ENCODE measurements at places on chromosomes 12 and 14.

GRCh38 chr14:90656973-90657372 lies 159.3 kb downstream of the TTC7B start:
- no peak for DNase-seq

DNA sequence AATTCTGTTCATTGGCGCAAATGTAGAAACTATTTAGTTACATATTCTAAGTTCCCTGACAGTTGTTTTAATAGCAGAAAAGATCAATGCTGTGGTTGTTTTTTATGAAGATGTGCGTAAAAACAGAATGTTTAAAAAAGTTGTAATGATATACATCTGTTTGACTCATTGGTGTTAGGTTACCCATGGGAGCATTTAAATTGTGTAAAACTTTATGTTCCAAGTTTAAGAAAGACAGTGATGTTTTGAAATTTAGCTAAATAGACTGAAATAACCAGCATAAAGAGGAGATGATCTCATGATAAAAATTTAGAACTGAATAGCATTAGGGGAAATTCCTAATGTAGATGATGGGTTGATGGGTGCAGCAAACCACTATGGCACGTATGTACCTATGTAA lies 3.6 kb downstream of the PELI2 start:
- DNase-seq, result no peak

DNA sequence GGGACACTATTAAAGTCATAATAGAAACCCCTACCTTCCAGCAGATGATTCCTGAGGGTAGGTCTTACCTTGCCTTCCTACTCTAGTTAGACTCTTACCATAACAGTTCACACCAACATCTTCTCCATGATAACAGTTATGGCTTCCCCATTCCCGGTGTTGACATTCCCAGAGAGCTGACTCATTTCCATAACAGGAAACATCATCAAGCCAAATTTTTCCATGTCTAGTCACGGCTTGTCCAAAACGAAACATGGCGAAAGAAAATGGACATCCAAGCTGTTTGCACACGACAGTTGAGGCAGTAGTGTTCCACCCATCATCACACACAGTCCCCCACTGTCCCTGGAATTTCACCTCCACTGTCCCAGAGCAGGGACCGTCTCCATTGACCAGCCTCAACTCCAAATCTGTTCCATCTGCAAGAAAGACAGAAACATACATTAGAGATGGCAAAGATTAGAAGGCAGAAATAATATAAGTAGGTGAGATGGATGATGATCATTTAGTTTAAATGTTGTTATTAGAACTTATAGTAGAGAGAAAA lies 10.6 kb downstream of the CD163L1 start:
- DNase-seq, result no peak

DNA sequence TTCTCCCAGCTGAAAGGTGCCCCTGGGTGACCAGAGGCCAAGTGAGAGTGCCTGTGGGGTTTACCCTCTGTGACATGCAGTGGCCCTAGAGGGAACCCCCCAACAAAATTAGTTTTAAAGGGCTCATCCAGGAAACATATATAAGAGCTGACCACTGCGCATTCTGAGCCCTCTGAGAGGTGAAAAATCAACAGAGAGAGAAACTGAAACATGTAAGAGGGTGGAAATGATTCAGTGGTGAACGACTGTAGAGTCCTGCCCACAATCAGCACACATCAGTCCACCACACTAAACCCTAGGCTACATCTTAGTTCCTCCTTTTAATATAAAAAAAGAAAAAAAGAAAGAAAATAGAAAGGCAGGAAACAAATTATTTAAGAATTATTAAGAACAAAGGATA lies 21.0 kb upstream of the ACSM4 start:
- no peak for DNase-seq

- no peak for DNase-seq
Measured at GRCh38 chr12:1922985-1923384, 4.5 kb upstream of the CACNA2D4 start.

DNA sequence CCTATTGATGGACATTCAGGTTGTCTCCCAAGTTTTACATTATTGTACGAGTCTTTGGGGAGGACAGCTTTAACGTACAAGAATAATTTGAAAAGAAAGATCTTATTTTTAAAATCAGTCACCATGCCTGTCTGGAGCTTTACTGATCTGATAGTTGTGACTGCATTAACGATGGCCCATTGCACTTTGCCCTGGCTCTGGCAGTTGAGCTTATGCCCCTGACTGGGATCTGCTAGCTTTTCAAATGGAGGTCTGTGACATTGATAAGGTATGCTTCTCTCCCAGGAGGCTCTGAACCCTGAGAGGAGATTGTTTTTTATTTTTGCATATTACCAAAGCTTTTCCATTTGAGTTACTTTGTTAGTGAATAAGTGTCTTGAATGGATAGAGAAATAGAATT lies 17.9 kb upstream of the RAB3IP start:
- no peak for DNase-seq

GRCh38 chr12:124617615-124618014 lies 50.2 kb upstream of the NCOR2 start:
- no peak for DNase-seq

DNA sequence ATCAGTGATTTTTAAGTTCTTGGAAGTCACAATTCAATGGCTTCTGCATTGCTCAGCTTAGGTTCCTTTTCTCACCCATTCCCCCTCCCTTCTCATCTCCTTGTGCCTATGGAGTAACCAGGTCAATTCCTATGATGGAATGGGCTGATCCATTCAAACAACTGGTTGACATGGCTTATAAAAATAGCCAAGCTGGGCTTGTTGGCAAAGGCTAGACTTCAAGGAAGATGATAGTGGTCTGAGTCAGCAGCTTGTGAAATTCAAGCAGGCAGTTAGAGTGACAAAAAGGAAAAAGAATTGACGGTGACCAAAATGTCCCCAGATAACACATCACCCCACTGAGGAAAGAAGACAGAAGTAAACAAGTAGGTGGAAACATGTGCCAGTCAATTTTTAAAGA lies 119.9 kb upstream of the PCED1B start:
- DNase-seq, result no peak

GRCh38 chr14:104795781-104796686 lies 486 bp upstream of the AKT1 start:
- peak; percentile 23 for DNase-seq

DNA sequence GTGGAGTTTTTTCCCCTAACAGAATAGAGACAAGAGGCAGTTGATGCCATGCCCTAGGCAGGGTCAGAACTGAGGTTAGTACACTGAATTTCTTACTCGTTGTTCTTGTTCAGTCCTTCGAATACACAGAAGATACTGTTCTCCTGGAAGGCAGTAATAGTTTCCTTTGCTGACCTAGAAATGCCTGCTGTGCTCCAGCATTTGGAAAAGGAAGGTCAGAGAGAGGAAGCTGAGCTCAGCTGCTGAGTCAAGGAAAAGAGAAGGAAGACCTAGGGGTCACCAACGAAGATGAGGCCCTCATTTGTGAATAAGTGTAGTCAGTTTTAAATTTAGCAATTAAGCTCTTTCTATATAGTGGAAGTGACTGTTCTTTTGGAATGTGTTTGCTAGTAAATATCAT lies 100.1 kb downstream of the CRADD start:
- no peak for DNase-seq

- DNase-seq, result peak; percentile 16
Measured at GRCh38 chr12:6167327-6168280, 32.6 kb upstream of the CD9 start.

- no peak for DNase-seq
Measured at GRCh38 chr12:3732901-3733300, 20.0 kb downstream of the CRACR2A start.

DNA sequence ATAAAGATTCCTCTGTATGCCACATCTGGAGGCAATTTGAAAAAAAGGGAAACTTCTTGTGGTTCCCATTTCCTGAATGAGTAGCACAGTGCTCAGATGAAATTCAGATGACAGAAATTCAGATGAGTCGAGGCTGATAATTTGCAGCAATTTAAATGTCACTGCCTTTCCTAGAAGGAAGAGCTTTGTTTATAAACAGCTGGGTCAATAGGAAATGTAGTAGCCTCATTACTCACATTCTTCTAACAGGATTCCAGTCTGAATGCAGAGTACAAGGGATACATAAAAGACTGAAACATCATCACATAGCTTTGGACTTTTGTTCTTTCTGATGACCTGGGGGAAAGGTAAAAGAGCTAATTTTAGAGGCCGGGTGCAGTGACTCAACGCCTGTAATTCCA lies 11.3 kb upstream of the DACT1 start:
- DNase-seq, result no peak

GRCh38 chr12:93738199-93739058 lies 61.3 kb downstream of the CRADD start:
- no peak for DNase-seq

GRCh38 chr12:47832263-47832933 lies 12.7 kb upstream of the HDAC7 start:
- DNase-seq, result no peak

GRCh38 chr14:64654246-64654900 lies 49.9 kb upstream of the PLEKHG3 start:
- DNase-seq, result no peak

DNA sequence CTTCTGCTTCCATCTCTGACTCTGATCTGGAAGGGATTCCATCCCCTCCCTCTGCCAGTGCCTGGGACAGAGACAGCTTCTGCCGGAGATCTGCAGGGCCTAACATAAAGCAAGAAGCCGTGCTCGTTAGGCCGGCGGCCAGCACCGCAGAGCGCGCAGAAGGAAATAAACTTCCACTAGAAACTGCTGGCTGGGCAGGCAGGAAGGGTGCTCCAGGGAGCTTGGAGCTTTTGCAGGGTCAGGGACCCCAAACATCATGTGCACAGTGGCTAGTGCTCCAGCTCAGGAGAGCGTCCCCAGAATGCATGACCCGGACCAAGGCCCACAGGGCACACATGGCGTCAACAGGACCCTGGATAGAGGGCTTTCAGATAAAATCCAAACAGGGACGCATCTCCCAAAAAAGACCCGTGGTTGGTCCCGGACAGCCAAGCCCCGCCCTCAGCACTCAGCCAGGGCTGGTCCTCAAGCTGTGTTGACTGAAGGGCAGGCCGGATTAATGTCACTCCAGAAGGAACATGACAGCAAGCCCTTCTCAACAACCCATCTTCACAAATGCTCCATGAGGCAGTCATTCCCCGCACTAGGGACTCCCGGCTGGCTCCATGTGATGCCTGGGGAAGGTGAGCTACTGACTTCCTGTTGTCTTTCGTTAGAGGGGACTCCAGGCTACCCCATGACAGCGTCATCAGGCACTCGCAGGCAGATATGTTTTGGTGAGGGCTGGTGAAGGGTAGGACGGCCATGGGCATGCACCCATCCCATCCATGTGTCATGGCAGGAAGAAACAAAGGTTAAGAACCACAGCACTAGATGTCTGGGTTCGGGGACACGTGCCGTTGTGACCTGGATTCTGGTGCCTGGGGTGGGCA lies 121.5 kb downstream of the CALM1 start:
- DNase-seq, result no peak

- no peak for DNase-seq
Measured at GRCh38 chr12:10802587-10802986, at the start of gene TAS2R7. TAS2R7 (minus strand) TSS chr12:10802627; CDS start chr12:10802570, 57 bp downstream.
